ENCODE measurements at places on chromosomes 2 and 18.

GRCh38 chr18:3411854-3412268 is 38.1 kb upstream of the TGIF1 start:
- DNase-seq: no peak

DNA sequence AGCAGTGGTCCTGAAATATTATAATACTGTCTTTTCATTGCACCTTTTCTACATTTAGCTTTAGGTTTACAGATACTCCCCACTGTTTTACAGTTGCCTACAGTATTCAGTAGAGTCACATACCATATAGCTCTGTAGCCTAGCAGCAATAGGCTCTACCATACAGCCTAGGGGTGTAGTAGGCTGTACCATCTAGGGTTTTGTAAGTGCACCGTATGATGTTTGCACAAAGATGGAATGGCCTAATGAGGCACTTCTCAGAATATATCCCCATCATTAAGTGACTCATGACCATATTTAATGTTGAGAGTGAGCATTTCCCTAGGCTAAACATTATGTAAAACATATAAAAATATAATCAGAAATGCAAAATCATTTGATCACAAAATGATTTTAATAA is 511.3 kb upstream of the RAB12 start:
- no peak for DNase-seq

DNA sequence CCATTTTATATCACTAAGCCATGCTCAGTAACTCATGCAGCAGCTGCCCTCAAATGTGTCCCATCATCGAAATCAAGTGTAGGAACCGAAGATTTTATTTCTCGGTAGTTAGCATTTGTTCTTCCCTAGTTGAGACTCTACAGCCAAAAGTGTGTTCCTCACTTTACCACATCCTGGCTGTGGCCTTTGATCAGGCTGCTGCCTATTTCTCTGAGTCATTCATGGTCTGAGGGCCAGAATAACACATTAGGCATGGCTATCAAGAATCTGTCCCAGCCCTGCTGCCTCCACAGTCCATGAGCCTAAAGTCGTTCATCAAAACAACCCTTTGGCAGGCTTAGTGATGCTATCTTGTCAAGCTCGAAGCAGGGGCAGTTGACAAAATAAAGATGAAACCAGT is 300.1 kb downstream of the TDRD15 start:
- DNase-seq: no peak

GRCh38 chr2:218149848-218150440 is 16.8 kb downstream of the CXCR1 start:
- no peak for DNase-seq

GRCh38 chr2:46871976-46872381 is 43.6 kb downstream of the MCFD2 start:
- no peak for DNase-seq

DNA sequence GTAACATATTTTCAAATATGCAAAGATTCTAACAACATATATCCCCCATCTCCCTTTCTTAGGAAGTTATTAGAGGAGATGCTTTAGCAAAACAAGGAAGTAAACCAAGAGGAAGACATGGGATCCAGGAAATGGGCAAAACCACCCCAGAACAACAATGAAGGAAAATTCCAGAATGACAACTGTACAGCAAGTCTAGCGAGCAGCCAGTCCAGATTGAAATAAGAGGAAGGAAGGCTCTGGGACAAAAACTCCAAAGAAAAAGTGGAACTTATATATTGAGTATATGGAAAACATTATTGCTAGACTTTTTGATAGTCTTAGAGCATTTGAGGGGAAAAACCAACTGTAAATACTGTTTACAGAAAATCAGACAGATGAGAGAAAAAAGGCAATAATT is 2.9 kb upstream of the ARPC2 start:
- no peak for DNase-seq

DNA sequence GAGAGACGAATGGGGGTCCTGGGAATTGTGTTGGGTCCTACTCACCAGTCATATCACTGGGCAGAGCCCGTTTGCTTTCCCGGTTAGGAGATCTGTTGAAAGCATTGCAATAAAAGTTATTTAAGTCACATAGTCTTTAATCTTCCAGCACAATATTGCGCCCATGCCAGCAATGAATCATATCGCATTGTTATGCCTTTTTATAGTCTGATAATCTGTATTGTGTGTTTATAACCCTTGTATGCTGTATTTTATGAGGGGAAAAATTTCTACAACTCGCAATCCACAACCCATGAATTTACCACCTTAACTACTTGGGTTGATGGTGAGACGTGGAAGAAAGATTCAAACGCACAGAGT is 211.9 kb upstream of the SMIM21 start:
- DNase-seq: no peak

GRCh38 chr2:239826786-239827522 is 198.2 kb downstream of the NDUFA10 start:
- DNase-seq: no peak

- DNase-seq: no peak
Measured at GRCh38 chr18:8368512-8369217, 240.6 kb upstream of the RAB12 start.
